ENCODE measurements at places on chromosomes 4 and X.

GRCh38 chr4:87620491-87620890, 12.2 kb downstream of the DSPP start:
- H3K27ac ChIP-seq, result no peak overlapping the region
- peaks cover 34% of the 10 kb centered on the region for H3K27me3 ChIP-seq
- DNase-seq, result no peak
- no peak overlapping the region for H3K4me3 ChIP-seq
- H3K4me1 ChIP-seq, result no peaks in the 10 kb centered on the region

DNA sequence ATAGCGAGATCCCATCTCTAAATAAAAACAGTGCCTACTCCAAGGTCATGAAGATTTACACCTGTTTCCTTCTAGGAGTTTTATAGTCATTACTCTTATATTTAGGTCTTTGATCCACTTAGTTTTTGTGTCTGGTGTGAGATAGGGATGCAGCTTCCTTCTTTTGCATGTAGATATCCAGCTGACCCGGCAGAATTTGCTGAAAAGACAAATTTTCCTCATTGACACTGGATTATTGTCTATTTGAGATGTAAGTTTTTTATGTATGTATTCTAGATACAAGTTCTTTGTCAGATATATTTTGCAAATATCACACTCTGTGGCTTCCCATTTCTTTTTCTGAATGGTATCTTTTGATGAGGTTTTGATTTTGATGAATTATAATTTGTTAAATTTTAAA, 85.4 kb downstream of the RFC1 start:
- H3K36me3 ChIP-seq, result peaks cover 2% of the 10 kb centered on the region
- no peak overlapping the region for H3K27ac ChIP-seq
- no peak for DNase-seq

DNA sequence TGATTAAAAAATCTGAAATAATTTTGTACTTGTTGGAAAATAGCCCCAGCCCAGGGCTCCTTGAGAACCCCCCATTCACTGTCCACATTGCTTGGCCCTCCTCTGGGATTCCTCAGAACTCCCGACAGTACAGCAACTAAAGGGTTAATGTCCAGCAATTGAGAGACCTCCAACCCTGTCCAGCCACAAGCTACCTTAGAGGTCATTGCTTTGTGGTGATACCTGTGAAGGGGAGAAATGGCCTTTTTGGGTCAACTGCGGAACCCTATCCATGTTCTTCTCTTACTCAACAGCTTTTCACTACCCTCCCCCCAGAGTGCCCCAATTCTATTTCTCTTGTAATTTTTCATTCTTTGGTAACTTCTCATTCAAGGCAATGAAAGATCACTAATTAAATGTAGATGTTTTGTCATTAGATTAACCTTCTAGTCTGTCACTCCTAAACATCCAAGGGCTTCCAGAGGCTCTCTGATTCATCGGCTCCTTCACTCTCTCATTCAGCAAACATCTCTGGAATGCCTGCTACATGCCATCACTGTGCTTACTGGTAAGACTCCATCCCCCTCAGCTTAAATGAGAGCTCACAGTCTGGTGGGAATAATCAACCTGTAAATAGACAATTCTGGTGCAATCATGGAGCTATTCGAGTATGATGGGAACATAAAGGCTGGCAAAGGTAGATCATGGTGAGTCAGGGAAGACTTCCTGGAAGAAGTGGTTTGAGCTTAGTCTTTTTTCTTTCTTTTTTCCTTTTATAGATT, 241.4 kb upstream of the PGRMC2 start:
- no peak overlapping the region for H3K27ac ChIP-seq
- H3K27me3 ChIP-seq, result no peaks in the 10 kb centered on the region
- H3K36me3 ChIP-seq, result peaks cover 3% of the 10 kb centered on the region
- peaks cover 5% of the 10 kb centered on the region for H3K4me1 ChIP-seq

- no peaks in the 10 kb centered on the region for H3K4me1 ChIP-seq
- H3K36me3 ChIP-seq, result peaks cover 3% of the 10 kb centered on the region
- no peak overlapping the region for H3K4me3 ChIP-seq
- DNase-seq, result no peak
- no peaks in the 10 kb centered on the region for H3K27me3 ChIP-seq
These were observed 29.8 kb downstream of the YY2 start for GRCh38 chrX:21885568-21885967.

GRCh38 chr4:28241021-28241420, 1380.4 kb downstream of the STIM2 start:
- no peaks in the 10 kb centered on the region for H3K36me3 ChIP-seq
- no peaks in the 10 kb centered on the region for H3K27me3 ChIP-seq
- H3K4me3 ChIP-seq, result no peak overlapping the region
- no peak for DNase-seq
- H3K4me1 ChIP-seq, result no peaks in the 10 kb centered on the region

- peaks cover 5% of the 10 kb centered on the region for H3K27me3 ChIP-seq
- no peak for DNase-seq
- no peaks in the 10 kb centered on the region for H3K36me3 ChIP-seq
- H3K27ac ChIP-seq, result no peak overlapping the region
- no peak overlapping the region for H3K4me3 ChIP-seq
These were observed 22.5 kb upstream of the CENPU start for GRCh38 chr4:184756399-184756798.

- no peak overlapping the region for H3K4me3 ChIP-seq
- no peak overlapping the region for H3K27ac ChIP-seq
- DNase-seq, result no peak
- H3K4me1 ChIP-seq, result peaks cover 5% of the 10 kb centered on the region
- peaks cover 3% of the 10 kb centered on the region for H3K36me3 ChIP-seq
- H3K27me3 ChIP-seq, result no peaks in the 10 kb centered on the region
These were observed 178.8 kb downstream of the DCLK2 start for GRCh38 chr4:150256841-150257730.

GRCh38 chrX:97844943-97845342, 961.2 kb downstream of the RPA4 start:
- peaks cover 2% of the 10 kb centered on the region for H3K36me3 ChIP-seq
- H3K4me1 ChIP-seq, result no peaks in the 10 kb centered on the region
- H3K27me3 ChIP-seq, result no peaks in the 10 kb centered on the region
- H3K27ac ChIP-seq, result no peak overlapping the region

- H3K36me3 ChIP-seq, result no peaks in the 10 kb centered on the region
- DNase-seq, result no peak
- H3K27me3 ChIP-seq, result no peaks in the 10 kb centered on the region
- H3K4me1 ChIP-seq, result no peaks in the 10 kb centered on the region
- H3K27ac ChIP-seq, result no peak overlapping the region
These were observed 55.7 kb upstream of the PPARGC1A start for GRCh38 chr4:23945451-23946017.

DNA sequence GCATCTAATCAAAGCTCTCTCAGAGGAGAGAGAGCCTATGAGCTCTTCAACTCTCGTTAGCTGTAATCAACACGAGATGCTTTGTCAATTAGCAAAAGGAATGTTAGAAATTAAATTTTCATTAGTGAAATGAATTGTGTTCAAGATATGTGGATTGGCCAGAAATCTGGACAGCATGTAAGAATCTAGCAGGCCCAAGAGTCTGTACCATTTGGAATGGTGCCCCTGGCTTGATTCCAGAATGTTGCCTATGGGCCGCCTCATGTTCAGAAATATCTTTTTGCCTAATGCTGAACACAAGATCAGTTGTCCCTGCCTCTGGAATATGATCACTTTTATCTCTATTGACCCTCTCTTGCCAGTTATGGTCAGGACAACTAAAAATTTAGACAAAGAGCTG, 88.2 kb downstream of the RBM46 start:
- no peaks in the 10 kb centered on the region for H3K36me3 ChIP-seq
- no peaks in the 10 kb centered on the region for H3K4me1 ChIP-seq
- DNase-seq, result no peak

GRCh38 chrX:72001471-72001870, 90.8 kb downstream of the NHSL2 start:
- no peak for DNase-seq
- H3K4me3 ChIP-seq, result no peak overlapping the region
- H3K27me3 ChIP-seq, result no peaks in the 10 kb centered on the region
- peaks cover 3% of the 10 kb centered on the region for H3K4me1 ChIP-seq
- no peak overlapping the region for H3K27ac ChIP-seq
